ENCODE measurements at places on chromosomes 2 and 18.
A peak's percentile ranks its signal among the peaks of the same experiment; 100 is the strongest.

DNA sequence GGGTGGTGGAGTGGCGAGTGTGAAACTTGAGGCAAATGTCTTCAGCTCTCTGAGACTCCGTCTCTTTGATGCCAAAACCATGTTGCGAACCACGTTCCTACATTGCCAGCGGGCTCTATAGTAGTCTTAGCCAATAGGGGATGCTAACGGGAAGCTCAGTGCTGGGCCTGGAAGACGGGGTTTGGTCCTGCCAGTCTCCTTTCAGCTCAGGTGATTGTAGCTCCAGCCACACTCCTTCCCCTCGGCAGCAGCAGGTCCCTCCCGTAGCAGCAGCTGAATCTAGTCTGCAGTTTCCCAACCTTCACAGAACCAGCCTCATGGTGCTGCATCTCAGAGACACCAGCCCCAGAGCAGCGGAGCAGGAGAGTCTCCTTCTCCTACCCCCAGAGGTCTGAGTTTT is 109.7 kb downstream of the TFCP2L1 start:
- DNase-seq = no peak

DNA sequence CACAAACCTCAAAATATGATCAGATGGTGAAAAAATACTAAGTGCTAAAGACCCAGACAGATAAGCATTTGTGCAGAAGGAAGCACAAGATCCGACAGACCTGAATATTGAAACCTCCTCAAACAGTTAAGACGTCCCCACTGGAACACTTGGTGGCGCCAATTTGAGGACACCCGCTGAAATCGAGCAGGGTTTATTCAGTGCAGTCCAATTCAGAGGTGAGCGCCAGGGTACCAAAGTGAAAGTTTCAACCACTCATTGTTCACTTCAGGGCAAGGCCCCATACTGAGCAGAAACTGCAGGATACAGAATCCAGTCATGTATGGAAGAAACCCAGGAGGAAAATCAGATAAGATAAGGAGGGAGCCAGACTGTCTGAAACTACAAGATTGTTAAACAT is 417.6 kb downstream of the LRRTM4 start:
- DNase-seq = no peak

GRCh38 chr2:99032001-99032400 is 96.0 kb upstream of the CRACDL start:
- DNase-seq = no peak

- no peak for DNase-seq
These were observed 110.5 kb upstream of the SCG2 start for GRCh38 chr2:223712642-223713041.

DNA sequence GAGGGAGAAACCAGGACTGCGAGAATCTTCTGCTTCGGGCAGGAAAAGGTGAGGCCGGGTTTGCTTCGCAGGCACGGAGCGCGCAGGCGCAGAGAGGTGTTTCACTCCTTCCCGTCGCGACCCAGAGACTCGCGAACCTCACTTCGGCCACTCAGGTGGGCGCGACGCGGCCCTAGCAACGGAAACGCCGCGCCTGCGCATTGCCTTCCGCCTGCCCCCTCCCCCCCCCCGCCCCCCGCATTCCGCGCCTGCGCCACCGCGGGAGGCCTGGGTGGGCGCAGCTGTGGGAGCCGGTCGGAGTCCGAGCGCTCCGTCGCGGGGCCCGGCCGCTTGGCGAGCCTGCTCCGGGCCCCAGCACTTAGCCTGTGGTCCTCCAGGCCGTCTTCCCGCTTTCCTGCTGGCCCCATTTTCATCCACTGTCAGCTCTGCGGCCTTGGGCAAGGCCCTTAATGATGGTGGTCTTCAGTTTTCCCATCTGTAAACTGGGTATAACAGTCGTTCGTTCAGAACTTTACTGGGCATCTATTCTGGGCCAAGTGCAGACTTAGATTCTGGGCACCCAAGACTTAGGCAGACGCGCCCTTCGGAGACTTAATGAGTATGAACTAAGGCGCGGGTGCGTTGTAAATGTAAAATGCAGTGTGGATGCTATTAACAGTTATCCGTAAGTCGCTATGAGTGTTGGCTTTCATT is 62.1 kb upstream of the ACKR3 start:
- DNase-seq = no peak

DNA sequence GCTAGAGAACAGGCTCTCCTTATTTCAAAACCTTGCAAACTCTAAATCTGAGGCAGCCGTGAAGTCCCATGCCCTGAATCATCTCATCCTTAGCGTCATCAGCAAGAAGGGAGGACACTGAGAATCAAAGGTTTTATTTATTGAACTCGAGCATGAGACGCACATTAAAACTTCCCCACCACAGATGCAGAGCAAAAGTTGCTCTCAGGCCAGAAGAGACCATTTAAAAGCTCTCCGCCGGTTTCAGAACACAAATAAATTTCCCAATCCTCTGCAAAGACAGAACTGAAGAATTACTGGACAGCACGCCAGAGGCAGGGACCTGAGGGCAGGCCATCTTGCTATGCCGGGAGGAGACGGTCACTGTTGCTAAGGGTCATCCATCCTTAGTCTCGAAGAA is 1.3 kb downstream of the AMMECR1L start:
- DNase-seq = no peak

DNA sequence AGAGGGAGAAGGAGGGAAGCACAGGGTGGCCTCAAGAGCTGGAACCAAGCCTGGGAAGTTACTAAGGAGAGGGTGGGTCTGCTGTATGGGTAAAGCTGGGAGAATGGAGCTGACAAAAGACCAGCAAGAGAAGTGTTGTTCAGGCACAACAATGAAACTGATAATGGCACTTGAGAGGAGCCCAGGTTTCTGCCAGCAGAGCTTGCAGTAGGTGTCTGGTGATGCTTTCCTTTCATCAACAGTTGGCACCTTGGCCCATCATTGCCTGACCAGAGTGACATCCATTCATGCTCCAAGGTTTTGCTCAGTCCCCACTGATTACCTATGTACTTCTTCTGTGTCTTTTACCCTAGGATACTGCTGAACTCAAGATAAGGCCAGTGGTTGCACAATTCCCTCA is 92.9 kb upstream of the CXCR4 start:
- DNase-seq = no peak

DNA sequence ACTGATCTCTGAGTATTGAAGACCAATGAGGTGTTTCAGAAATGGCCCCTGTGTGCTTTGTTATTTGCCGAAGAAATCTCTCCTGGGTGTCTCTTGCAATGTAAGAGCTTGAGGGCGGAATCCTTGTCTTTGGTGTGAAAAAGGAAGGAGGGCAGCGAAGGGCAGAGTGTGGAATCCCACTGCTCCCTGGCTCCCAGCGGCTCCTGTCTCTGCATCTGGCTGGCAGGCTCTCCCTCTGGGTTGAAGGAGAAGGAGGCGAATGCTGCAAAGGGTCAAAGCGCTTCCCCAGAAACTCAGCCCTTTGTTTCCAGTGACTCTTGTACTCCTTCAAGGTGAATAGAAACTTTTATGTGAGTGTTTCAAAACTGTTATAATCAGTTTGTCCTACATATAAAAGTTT is 457.5 kb downstream of the CNTNAP5 start:
- no peak for DNase-seq

- no peak for DNase-seq
These were observed 201.7 kb downstream of the NRP2 start for GRCh38 chr2:205883965-205884364.

DNA sequence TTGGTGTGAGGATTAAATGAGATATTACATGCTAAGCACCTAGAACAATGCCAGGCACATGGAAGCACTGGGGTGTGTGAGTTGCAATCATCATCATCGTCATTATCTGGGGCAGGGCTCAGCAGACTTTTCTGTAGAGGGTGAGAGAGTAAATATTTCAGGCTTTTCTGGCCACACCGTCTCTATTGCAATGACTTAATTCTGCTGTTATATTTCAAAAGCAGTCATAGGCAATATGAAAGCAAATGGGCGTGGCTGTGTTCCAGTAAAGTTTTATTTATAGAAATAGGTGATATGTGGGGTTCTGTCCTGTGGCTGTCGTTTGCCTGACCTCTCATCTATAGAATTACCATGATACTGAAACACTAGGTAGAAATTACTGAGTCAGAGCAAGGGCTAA is 60.6 kb downstream of the IL1R2 start:
- DNase-seq = no peak

DNA sequence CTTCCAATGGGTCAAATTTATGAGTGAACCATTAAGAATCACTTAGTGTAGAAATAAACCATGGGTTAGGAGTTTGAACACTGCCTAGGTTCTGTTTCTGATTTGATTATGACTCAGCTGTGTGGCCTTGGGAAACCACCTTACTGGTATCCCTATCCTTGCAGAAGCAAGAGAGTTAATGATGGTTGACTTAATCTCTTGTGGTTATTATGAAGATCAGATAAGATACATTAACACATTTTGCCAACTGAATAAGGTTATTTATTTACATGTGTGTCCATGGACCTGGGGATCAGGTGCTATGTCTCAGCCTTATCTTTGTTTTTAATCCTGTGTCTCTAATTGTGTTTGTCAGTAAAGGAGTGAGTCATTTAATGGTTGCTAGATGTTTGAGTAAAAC is 5.4 kb upstream of the KCNJ13 start:
- DNase-seq = no peak

DNA sequence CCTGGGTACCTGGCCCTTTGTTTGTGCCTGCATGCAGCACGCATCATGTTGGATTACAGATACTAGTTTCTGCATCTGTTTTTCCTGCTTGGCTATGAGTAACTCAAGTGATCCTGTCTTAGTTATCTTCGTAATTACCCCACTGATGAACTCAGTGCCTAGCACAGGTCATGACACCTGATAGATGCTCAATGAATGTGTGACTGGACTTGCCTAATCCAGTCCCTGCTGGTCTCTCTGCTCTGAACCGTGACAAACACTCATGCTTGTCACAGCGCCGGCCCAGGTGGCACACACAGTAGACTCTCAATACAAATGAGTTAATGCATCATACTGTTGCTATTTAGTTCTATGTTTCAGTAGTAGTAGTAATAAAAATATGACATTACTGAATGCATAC is 31.2 kb upstream of the NTSR2 start:
- DNase-seq = no peak

DNA sequence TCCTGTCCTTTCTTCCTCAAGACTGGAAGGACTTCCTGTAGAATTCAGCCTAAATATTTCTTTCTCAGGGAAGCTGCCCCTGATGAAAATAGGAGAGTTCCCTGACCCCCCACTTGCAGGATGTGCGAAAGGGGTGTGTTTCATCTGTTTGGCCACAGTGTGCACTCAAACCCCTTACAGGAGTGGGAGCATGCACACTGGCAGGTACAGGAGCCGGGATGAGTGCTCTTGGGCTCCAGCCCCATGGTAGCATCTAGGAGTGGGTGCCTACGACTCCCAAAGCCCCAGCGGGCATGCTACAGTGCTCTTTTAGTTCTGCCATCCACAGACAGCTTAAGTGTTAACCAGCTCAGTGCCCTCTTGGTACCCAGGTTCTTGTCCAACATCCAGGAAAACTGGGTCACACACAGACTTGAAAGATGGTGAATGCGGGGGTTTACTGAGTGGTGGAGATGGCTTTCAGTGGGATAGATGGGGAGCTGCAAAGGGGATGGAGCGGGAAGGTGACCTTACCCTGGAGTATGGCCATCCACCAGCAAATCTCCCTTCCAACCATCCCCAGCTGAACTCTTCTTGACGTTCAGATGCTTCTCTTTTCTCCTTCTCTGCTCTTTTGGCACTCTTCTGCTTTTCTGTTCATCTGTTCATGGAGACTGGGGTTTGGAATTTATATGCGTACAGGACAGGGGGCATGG is 295.0 kb upstream of the NCKAP5 start:
- DNase-seq = no peak

- no peak for DNase-seq
These were observed 75.9 kb upstream of the TMEM18 start for GRCh38 chr2:753123-753522.

- DNase-seq = no peak
These were observed 50.6 kb downstream of the SLC66A2 start for GRCh38 chr18:79900610-79901570.

GRCh38 chr2:236879416-236879963 is 206.2 kb upstream of the COPS8 start:
- no peak for DNase-seq

DNA sequence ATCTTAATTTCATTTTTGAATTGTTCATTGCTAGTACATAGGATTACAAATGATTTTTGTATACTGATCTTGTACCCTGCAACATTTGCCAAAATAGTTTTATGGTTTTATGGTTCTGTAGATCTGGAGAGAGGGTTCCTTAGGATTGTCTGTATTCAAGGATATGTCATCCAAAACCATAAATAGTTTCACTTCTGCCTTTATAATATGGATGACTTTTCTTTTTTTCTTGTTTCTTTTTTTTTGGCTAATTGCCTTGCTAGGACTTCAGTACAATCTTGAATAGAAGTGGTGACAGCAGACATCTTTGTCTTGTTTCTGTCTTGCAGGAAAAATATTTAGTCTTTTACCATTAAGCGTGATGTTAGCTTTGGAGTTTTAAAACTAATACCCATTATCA is 383.9 kb upstream of the HS6ST1 start:
- no peak for DNase-seq

GRCh38 chr2:10303694-10304378 is 1.1 kb downstream of the HPCAL1 start:
- DNase-seq = peak; percentile 48

DNA sequence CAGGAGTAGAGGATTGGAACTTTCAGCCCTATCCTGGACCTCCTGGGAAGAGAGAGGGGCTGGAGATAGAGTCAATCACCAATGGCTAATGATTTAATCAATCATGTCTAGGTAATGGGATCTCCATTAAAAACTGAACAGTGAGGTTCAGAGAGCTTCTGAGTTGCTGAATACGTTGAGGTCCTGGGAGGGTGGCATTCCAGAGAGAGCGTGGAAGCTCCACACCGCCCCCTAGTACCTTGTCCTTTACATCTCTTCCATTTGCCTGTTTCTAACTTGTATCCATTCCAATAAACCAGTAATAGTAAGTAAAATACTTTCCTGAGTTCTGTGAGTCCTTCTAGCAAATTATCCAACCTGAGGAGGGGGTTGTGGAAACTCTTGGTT is 101.7 kb downstream of the B3GNT2 start:
- no peak for DNase-seq

GRCh38 chr2:24683408-24683807 is 109.8 kb downstream of the PTRHD1 start:
- DNase-seq = no peak

- peak; percentile 20 for DNase-seq
These were observed 94.6 kb downstream of the CERS6 start for GRCh38 chr2:168550670-168551069.
